Germinal center (tissue), 1 donor: ENCODE measurements at places on chromosomes 2 and 18.
A peak's percentile ranks its signal among the peaks of the same experiment; 100 is the strongest.

DNA sequence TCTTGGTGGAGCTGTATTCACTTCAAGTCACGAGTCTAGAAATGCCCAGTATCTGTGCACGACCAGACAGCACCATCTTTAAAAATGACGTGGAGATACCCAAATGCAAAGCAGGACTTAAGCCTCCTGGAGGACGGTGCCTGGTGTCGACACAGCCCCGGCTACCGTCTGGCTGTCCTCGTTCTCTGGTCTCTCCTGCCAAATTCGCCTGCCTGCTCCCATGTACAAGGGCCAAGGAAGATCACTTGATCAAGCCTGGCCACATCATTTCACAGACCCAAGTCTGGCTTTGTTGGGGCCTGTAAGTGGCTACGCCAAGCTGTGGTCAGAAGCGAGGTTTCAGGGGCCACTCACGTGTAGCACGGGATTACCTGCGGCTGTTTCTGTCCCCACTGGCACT, 9.4 kb downstream of the ODC1 start:
- DNase-seq = no peak

- DNase-seq = no peak
Observed at GRCh38 chr2:9757501-9758264, 85.6 kb upstream of the TAF1B start.

- DNase-seq = peak; percentile 68
Observed at GRCh38 chr18:11518788-11519685, 90.4 kb upstream of the SLC35G4 start.

- DNase-seq = no peak
Observed at GRCh38 chr2:154952346-154952980, 254.0 kb downstream of the KCNJ3 start.

DNA sequence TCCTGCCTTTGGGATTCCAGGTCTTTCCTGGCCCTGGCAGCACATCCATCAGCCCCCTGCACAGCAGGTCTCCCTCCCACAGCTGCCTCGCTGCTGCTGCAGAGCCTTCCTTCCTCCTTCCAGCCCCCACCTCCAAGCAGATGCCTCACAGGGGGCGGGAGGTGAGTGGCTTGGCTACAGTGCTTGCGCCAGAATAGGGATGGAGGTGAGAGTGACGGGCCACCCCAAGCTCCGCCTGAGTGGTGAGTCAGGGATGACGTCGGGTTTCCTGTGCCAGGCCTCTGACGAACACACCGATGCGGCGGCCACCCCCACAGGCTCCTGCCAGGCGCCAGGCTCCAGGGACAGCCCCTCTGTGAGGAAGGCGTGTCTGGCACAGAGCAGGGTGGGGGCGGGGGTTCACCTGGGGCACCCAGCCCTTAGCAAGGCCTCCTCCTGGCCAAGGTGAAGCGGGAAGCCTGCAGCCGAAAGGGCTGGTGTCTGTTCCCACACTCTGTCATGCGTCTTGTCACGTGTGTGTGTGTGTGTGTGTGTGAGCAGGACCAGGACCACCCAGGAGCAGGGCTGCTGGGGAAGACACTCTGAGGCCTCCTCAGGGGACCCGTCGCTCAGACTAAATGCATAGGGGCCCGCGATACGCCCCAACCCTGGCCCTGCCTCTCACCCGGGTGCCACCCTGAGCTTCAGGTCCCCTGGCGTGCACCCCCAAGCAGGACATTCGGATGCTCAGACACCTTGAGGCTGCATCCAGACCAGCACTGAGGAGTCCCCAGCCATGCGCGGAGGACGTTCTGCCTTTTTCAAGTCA, 3.4 kb upstream of the DUSP2 start:
- peak; percentile 85 for DNase-seq

DNA sequence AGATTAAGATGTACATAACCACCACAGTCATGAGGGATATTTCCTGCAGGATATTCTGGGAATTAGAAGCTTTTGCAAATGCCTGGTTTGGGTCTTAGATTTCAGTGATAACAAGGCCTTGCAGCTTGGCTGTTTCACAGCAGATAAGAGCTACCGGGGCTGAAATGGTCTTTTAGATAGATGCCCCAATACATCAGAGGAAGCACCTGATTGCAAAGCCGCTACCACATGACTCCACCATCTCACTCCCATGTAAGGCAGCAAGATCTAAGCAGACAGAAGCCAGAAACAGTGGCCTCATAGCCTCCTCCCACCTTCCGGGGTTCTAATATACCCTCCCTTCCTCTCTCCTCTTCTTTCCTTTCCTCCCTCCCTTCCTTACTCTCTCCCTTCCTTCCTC, 31.1 kb upstream of the EPG5 start:
- no peak for DNase-seq

DNA sequence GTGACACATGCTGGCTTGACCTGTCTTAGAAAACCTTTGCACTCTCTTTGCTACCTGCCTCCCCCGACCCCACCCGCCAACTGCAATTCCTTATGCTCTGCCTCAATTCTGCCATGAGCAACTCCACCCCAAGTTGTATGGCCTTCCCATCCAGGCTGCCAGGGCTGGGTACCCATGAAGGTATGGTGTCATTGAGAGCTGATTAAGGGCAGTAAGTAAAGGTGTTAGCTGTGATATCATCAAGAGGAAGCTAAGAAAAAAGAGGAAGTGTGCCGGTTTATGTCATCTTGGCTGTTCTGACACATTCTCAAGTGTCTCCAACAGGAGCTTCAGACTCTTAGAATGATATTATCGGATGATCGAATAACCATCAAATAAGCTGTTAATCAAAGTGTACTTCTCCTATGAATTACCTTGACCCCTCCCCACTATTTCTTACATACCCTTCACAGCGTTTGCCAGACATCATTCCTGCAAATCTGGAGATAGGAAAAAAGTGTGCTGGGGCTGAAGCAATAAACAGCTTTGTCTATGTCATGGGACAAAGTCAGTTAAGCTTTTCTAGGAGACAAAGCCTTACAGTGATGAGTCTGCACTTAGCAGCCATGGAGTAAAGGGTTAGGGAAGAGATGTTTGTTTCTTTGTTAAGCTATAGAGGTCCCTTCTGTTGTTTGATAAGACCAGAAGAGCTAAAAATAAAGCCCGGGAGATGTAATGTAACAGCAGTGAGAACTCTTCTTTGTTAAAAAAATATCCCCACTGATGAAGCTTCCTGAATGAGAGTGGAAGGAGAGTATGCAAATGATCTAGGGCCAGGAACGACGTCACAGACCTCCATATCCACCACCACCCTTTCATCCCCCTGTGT, 40.4 kb upstream of the SMAD2 start:
- DNase-seq = peak; percentile 36

DNA sequence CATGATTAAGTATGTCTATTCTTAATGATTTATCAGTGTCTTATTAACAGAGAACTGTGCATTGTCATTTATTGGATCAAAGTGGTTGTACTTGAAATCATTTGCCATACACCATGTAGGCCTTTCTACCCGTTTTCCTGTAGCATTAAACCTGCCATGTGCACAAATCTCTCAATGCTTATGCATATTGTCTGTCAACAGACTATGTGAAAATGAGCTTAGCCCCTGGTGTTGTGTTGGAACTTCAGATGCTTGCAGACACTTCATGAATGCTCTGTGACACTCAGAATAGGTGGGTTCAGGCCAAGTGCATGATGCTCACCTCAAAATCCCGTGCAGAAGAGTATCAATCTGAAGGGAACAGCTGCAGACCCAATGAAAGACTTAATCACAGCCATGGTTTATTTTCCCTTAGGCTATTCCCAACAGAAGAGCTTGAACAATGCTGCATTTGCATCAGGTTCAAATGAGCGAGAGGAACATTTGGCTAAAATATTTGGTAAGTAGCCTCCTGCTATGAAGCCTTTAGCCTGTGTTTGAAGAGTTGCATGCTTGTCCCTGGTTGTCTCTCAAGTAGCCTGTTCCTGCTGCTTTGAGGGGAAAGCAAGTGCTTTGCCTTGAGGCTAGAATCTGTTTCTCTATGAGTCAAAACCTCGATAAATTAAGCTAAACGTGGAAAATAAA, 6.1 kb downstream of the C2orf92 start:
- no peak for DNase-seq

- DNase-seq = no peak
Observed at GRCh38 chr2:172446474-172447063, 19.2 kb downstream of the ITGA6 start.

DNA sequence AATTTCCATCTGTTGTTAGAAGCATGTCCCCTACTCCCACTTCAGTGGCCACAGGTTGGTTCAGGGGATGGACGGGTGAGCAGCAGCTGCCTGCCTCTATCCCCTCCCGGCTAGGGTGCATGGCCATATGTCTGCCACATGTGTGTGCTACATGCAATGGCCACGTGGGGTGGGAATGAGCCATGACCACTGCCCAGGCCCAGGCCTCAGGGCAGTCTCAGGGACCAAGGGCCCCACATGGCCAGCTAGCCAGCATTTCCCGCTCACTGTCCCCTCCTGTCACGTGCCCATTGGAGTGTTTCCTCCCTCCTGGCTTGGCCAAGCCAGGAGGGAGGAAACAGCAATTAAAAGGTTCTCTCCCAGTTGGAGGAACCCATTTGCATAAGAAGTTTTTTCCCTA, 117.1 kb downstream of the KCNS3 start:
- no peak for DNase-seq

- DNase-seq = no peak
Observed at GRCh38 chr2:60513996-60514395, 39.5 kb downstream of the BCL11A start.

DNA sequence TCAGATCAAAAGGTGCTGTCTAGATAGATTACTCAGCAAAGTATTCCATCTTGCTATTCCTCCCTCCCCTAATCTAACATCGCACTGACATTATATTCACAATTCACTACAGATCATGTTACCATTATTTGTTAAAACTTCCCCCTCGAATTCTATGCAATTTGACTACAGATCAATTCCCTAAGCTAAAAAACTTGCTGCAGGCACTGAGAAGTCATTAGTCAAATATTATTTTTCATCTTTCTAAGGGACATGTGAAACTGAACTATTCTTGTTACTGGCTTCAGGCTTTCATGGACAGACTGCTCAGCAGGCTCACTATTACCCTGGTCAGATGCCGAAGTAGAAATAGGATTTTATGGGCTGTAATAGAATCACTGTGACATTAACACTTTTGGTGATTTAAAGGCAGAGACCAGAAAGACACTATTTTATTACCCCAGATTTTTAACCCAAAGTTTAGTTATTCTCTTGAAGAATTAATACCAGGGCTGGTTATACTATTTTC, 15.1 kb downstream of the MYL1 start:
- no peak for DNase-seq

DNA sequence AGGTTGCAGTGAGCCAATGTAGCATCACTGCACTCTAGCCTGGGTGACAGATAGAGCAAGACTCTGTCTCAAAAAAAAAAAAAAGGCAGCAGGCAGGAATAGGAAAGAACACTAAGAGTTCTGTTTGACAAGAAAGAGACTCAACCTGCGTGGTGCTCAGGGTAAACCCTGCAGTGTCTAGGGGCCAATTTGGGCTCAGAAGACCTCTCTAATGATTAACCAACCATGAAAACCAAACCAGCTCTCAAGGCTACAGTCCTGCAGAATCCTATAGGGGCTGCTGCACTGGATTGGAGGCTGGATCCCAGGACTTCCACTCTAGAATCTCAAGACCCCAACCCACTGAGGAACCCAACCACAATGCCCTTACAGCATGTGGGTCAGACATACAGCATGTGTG, 2.4 kb downstream of the TRABD2A start:
- DNase-seq = no peak

DNA sequence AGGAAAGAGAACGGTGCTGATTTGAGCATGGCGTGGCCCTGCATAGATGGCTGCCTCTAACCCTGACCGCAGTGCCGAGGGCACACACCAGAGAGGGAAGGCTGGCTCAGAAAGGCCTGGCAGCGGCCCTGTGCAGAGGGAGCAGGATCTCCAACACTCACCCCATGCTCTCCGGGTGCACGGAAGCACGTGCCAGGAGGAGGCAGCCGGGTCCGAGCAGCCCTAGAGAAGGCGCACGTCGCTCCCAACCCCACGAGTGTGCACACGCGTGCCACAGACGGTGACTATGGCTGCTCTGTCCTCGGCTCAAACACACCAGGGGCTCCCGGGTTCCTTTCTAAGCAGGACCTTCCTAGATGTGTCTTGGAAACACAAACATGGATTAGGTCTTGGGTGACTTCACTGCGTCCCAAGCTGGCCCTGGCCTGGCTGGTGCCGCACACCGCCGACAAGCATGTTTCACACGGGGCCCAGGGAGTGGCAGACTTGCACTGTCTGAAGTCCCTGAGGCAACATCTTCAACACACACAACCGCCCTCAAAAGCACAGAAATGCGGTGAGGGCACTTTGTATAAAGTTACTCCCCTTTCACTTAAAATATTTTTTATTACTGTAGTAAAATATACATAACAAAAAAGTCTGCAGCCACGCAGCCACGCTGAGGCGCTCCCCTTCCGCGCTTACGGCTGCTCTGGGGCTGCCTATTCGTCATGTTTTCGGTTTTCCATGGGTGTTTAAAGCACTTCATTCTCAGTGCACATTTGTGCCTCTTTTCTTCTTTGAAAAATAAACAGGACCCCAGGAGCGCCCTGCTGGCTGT, 110.0 kb downstream of the ZNF516 start:
- DNase-seq = no peak

DNA sequence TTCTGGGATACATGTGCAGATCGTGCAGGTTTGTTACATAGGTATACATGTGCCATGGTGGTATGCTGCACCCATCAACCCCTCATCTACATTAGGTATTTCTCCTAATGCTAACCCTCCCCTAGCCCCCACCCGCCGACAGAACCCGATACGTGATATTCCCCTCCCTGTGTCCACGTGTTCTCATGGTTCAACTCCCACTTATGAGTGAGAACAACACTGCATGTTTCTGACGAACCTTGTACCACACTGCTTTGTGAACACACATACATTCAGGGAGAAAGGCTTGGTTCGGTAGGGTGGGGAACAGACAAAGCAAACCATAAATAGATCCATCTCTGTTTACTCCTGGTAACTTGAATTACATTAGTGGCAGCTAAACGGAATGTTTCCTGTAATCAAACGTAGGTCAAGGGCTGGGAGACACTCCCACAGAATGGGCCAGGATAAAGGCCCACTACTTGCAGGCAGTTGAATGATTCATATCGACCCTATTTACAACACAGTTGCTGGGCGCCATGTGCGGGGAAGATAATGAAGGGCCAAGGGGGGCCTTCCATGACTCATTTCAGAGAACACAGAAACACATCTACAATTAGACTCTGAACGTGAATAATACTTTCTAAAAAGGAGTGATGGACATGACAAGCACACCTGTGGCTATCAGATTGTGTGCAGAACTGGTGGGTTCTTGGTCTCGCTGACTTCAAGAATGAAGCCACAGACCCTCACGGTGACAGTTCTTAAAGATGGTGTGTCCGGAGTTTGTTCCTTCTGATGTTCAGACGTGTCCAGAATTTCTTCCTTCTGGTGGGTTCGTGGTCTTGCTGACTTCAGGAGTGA, 56.8 kb upstream of the KIDINS220 start:
- no peak for DNase-seq

DNA sequence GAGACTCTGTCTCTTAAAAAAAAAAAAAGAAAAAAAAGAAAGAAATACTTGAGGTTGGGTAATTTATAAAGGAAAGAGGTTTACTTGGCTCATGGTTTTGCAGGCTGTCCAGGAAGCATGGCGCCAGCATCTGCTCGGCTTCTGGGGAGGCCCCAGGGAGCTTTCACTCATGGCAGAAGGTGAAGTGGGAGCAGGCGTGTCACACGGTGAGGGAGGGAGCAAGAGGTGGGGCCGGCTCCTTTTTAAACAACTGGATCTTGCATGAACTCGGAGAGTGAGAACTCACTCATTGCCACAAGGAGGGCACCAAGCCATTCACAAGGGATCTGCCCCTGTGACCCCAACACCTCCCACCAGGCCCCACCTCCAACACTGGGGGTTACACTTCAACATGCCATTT, 30.6 kb downstream of the CYP26B1 start:
- DNase-seq = no peak
